Activated CD4-positive, alpha-beta T cell treated with anti-CD3 and anti-CD28 coated beads for 1 hour (primary cell): ENCODE measurements at places on chromosomes 1 and 21.

DNA sequence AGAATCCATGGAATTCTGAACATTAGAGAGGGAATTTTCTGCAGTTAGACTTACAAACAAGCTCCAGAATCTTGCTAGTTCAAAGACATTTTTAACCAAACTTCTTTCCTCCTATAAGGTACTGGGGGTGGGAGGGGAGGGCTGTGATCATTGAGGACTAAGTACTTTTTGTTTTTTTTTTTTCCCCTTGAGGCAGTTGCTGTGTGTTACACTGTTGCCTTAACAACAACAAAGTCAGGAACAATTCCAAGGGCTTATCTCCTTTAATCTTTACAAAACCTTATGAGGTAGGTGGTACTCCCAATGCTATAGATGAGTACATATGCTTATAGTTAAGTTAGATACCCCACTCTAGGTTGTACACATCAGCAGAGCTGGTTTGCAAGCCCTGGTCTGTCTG is 62.9 kb downstream of the PPP1R12B start:
- DNase-seq: no peak

DNA sequence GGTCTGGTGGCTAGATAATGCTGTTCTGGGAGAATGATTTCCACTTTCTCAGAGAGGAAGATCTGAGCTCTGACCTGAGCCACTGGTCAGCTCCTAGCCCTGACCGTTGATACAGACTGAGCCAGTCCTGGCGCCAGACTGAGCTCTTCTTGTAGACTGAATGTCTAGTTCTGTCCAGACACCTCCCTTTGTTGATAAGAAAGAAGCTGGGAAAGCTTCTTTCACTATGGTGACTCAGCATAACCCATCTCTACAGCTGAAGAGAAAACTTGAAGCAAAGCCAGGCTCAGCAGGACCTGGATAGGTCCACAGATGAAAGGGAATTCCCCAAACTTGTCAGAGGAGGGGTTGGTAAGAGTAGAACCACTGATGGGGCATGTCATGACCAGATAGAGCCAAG is 9.9 kb upstream of the TRABD2B start:
- DNase-seq: no peak

GRCh38 chr1:80659161-80659560 is 1141.6 kb upstream of the ADGRL2 start:
- no peak for DNase-seq

GRCh38 chr1:178150610-178151009 is 56.7 kb downstream of the RASAL2 start:
- no peak for DNase-seq

GRCh38 chr1:65264197-65264929 is 45.0 kb upstream of the DNAJC6 start:
- DNase-seq: no peak

GRCh38 chr1:34054920-34055319 is 110.1 kb downstream of the CSMD2 start:
- no peak for DNase-seq

- no peak for DNase-seq
Measured at GRCh38 chr1:37410815-37411214, 63.6 kb upstream of the ZC3H12A start.

GRCh38 chr1:78126506-78126905 is 80.7 kb downstream of the GIPC2 start:
- DNase-seq: no peak

- DNase-seq: no peak
Measured at GRCh38 chr1:172931340-172931739, 119.4 kb downstream of the TNFSF18 start.

DNA sequence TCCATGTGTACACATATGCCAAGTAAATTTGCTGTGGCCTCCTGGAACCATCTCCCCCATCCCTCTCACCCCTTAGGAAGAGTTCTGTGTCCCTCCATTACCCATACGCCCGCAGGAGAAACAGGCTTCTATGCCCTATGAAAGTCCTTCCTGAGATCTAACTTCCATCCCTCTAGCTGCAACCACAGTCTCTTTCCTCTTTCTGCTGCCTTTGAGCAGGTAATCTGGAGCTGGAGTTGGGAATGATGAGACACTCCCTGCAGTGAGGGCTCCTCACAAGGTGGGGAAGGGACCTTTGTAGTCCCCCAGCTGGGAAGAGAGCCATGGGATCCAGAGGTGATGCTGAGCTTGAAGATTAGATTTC is 2.0 kb upstream of the KCNQ4 start:
- no peak for DNase-seq

GRCh38 chr1:226706684-226707083 is 32.4 kb downstream of the ITPKB start:
- no peak for DNase-seq

DNA sequence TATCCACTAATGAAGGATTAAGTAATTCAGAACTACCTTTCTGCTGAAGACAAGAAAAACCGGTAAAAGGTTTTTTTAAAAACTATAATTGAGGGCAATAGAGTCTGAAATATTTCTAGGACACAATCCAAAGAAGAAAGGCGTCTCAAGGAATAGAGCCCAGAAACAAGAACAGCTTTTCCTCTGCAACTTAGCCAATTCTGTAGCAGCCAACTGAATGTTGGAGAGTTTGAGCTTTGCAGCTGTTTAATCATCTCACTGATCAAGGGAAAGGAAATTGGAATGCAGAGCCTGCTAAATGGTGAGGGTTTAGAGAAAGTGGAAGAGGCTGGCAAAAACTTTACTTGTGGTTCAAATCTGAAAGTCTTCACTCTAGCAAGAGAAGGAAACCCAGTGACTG is 818.9 kb downstream of the KCNT2 start:
- no peak for DNase-seq

- no peak for DNase-seq
Measured at GRCh38 chr21:39315603-39316445, 2.4 kb upstream of the BRWD1 start.

- no peak for DNase-seq
Measured at GRCh38 chr1:22639286-22639685, 2.9 kb downstream of the C1QA start.

GRCh38 chr1:219555806-219556205 is 57.1 kb downstream of the ZC3H11B start:
- DNase-seq: no peak
